MCF 10A (cell line): ENCODE measurements at places on chromosomes 12 and 14. TPM values are rescaled to one million over a fixed set of nuclear protein-coding genes. Genes with fewer than 3 reads are reported as not detected.

Gene APOLD1
- 8.0 and 8.2 TPM in 2 replicates for total RNA-seq

Gene RNASE7
- total RNA-seq, result 10.9 and 11.8 TPM in 2 replicates

Gene NANOG
- not detected in 2 replicates for total RNA-seq

Gene AICDA
- not detected in 2 replicates for total RNA-seq

Gene STK38L
- total RNA-seq, result 18.1 and 19.9 TPM in 2 replicates

Gene TAS2R42
- not detected in 2 replicates for total RNA-seq

Gene OTX2
- total RNA-seq, result not detected in 2 replicates

Gene MMP14
- 71.5 and 78.6 TPM in 2 replicates for total RNA-seq

Gene INHBC
- total RNA-seq, result not detected in 2 replicates

Gene COX8C
- not detected in 2 replicates for total RNA-seq

Gene SRRM4
- total RNA-seq, result not detected in 2 replicates

Gene DEGS2
- total RNA-seq, result 0.07 and 0.39 TPM in 2 replicates

Gene CD163L1
- 2.1 and 3.5 TPM in 2 replicates for total RNA-seq

Gene RFX4
- total RNA-seq, result not detected in 2 replicates
